Activated naive CD4-positive, alpha-beta T cell treated with anti-CD3 and anti-CD28 coated beads for 36 hours (primary cell): ENCODE measurements at places on chromosomes 2 and 18. TPM values are rescaled to one million over a fixed set of nuclear protein-coding genes. Genes with fewer than 3 reads are reported as not detected.

Gene TEX44
- total RNA-seq, result not detected

Gene VWC2L
- total RNA-seq, result not detected

Gene STARD7
- 87.6 TPM for total RNA-seq

Gene MAP2
- 0.67 TPM for total RNA-seq

Gene TNP1
- total RNA-seq, result not detected

Gene GDF7
- total RNA-seq, result not detected

Gene POTEC
- total RNA-seq, result not detected

Gene C2orf80
- not detected for total RNA-seq

Gene RRM2
- 466 TPM for total RNA-seq

Gene DAW1
- total RNA-seq, result not detected

Gene SP100
- total RNA-seq, result 151 TPM

Gene CMPK2
- total RNA-seq, result 7.7 TPM

Gene CXCR4
- total RNA-seq, result 72.6 TPM

Gene DNAJC5G
- not detected for total RNA-seq

Gene COMMD1
- 26.9 TPM for total RNA-seq

Gene PLA2R1
- not detected for total RNA-seq

Gene OSR1
- total RNA-seq, result not detected

Gene IKZF2
- total RNA-seq, result 1.7 TPM

Gene CACNB4
- total RNA-seq, result 0.10 TPM

Gene COLEC11
- 0.15 TPM for total RNA-seq

Gene NFATC1
- total RNA-seq, result 77.8 TPM

Gene IL1RL1
- 0.43 TPM for total RNA-seq
